ENCODE measurements at places on chromosomes 3 and 15. TPM values are rescaled to one million over a fixed set of nuclear protein-coding genes. Genes with fewer than 3 reads are reported as not detected.

TF gene
- total RNA-seq, result 111 TPM

CCDC54 gene
- total RNA-seq, result not detected

DLEC1 gene
- 1.4 TPM for total RNA-seq

- no peak for DNase-seq
Measured at GRCh38 chr3:174767406-174767805, 91.7 kb upstream of the NAALADL2 start.
